Coronary artery (tissue), 2 donors: ENCODE measurements at places on chromosomes 7 and 10.

- no peak for DNase-seq
Observed at GRCh38 chr7:127413962-127414361, 21.5 kb upstream of the ZNF800 start.

- DNase-seq = no peak
Observed at GRCh38 chr7:51113560-51113959, 203.0 kb downstream of the COBL start.

GRCh38 chr7:150923196-150923595, 54.9 kb downstream of the KCNH2 start:
- no peak for DNase-seq

DNA sequence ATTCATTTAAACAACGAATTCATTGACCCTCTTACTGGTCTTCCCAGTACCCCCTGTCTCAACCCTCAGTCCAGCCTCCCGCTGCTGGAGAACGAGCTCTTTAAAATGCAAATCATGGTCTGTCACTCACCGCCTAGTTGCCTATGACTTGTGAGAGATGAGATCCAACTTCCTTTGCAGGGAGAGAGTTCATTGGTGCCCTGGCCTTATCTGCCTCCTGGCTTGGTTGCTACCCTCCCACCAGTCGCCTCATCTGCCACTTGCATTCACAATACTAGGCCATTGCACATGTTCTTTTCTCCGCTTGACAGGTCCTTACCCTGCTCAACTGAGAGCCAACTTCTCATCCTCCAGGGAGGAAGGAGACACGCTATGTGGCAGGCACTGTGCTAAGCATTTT, 54.0 kb upstream of the MXI1 start:
- no peak for DNase-seq

DNA sequence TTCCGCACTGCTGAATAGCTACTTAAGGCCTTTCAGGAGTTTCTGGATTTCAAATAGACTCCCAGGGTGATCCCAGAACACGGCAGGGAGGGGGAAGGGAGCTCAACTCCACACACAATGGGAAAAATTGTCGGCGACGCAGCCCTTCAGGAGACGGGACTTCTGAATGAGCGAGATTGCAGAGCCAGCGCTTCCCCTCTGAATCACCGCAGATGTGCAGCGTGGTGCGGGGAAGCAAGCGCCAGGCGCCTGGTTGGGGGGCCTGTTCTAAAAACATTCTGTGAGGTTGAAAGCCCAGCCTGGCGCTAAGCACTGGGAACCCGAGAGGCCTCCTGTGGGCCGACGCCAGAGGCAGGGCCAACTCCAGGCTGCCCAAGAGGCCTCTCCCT, 163.3 kb downstream of the MAD1L1 start:
- no peak for DNase-seq

DNA sequence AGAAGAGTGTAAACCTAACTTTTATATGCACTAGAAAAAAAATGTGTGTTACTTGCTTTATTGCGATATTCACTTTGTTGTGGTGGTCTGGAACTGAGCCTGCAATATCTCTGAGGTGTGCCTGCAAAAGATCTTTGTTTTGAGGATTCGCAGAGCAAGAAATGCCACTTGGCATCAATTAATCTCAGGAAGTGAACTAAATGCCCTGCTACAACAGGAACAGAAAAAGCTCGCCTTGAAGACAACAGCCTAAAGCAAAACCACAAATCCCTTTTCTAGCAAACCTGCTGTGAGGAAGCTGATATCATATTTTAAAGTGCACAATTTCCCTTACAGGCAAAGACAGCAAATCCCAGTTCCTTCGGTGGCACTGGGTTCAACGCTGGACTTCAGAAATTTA, 675.8 kb downstream of the KCNMA1 start:
- DNase-seq = no peak

- DNase-seq = no peak
Observed at GRCh38 chr10:33547976-33548375, 213.5 kb upstream of the NRP1 start.

GRCh38 chr10:718143-718700, 28.8 kb upstream of the DIP2C start:
- DNase-seq = no peak

- no peak for DNase-seq
Observed at GRCh38 chr7:120714945-120715344, 143.0 kb downstream of the TSPAN12 start.
